ENCODE measurements at places on chromosomes 5 and 9.

GRCh38 chr9:95870906-95871305 lies 4.6 kb upstream of the ERCC6L2 start:
- no peak for DNase-seq

DNA sequence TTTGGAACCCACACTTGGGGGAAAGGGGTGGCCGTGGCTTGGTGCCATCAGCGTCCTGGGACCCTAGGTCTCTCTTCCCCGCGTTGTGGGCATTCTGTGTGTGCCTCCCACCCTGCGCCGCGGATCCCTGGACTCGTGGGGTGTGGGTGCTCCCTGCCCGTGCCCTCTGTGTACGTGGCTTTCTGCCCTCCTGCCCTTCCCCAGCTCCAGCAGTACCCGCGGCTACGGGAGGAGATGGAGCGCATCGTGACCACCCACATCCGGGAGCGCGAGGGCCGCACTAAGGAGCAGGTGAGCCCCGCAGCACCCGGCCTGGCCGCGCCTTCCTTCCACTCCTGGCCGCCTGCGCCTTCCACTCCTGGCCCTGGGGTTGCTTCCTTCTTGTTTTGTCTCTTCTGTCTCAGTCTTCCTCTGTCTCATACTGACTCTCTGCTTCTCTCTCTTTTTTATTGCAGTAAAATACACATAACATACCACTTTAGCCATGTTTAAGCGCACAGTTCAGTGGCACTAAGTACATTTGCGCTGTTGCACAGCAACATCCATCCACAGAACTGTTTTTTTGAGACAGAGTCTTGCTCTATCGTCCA lies 30.7 kb downstream of the DNM1 start:
- no peak for DNase-seq

GRCh38 chr9:38185647-38186403 lies 116.8 kb upstream of the SHB start:
- no peak for DNase-seq

- DNase-seq = no peak
These were observed 4.3 kb upstream of the TRIO start for GRCh38 chr5:14138608-14139540.

DNA sequence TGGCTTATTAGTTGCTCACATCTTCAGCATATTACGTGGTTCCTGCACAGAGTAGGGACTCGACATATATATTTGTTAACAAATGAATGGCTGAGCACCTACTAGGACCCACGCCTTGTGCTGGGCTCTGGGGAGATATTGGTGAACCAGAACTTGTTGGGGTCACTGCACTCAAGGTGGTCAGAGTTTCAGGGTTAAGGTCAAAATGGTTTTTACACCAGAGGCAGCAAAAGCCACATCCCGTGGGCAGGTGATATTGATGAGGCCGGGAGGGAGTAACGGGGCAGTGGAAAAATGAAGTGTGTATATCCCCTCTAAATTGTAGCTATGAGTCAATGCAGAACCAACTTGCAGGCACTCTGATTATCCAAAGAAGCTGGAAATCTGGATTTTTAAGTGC lies 136.5 kb upstream of the KLF4 start:
- no peak for DNase-seq

GRCh38 chr9:82456642-82457041 lies 468.1 kb downstream of the SPATA31D1 start:
- no peak for DNase-seq

DNA sequence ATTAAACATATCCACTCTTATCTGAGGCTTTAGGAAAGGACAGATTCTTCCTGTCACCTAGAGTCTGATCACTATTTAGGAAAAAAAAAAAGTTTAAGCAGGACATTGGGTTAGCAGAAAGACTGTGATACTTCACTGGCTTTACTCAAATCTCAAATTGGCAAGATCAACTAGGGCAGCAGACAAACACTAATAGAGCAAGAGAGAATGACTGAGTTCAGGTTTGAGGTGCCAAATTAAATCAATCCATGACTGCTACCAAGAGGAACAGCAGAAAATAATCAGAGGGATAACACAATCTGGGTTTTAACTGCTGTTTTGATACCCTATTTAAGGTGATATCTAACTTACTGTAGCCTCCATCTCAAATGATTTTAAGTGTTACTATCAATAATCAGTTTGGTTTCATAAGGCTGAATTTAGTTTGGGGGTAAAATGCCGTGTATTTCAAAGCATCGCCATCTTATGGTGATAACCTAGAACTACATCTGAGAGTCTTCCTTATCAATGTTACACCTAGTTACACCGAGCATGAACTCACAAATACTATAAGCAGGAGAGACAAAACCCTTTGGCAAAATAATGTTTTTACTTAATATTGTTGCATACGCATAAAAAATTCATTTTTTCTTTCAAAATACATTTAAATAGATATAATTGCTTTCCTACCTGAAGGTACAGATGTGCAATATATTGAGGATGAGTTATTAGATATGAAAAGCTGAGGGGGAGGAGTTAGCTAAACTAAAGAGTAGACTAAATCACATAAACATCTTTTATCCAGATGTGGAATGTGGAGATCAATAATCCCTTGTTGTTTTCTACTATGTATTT lies 286.4 kb upstream of the CDH12 start:
- no peak for DNase-seq
